ENCODE measurements at places on chromosomes 4 and X.

DNA sequence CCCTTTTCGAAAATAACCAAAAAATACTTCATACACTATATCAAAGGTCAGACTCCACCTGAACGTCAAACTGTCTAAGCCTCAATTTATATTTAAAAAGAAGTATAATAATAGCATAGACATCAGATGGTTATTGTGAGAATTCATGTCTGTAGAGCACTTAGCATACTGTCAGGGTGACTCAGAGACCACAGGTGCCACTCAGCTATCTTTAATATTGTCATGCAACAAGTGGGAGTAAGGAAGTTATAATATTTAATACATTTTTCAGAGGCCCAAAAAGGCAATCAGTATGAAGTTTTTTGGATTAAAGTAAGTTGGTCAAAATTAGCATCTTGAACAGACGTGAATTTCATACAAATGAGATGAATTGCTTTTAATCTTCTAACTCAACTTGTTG lies 93.3 kb downstream of the PHOX2B start:
- no peak for DNase-seq

GRCh38 chr4:89753601-89754066 lies 83.3 kb downstream of the SNCA start:
- peak; percentile 14 for DNase-seq

GRCh38 chr4:110196206-110196870 lies 2.1 kb downstream of the ELOVL6 start:
- peak; percentile 35 for DNase-seq

- DNase-seq: no peak
Observed at GRCh38 chrX:70444326-70444945, at the start of gene DLG3. DLG3 (plus strand) TSS chrX:70444835; CDS start chrX:70445202, 367 bp downstream.

- no peak for DNase-seq
Observed at GRCh38 chrX:39318506-39319343, 517.5 kb downstream of the MID1IP1 start.

Data from T47D (cell line).